ENCODE measurements at places on chromosomes 6 and 20.

DNA sequence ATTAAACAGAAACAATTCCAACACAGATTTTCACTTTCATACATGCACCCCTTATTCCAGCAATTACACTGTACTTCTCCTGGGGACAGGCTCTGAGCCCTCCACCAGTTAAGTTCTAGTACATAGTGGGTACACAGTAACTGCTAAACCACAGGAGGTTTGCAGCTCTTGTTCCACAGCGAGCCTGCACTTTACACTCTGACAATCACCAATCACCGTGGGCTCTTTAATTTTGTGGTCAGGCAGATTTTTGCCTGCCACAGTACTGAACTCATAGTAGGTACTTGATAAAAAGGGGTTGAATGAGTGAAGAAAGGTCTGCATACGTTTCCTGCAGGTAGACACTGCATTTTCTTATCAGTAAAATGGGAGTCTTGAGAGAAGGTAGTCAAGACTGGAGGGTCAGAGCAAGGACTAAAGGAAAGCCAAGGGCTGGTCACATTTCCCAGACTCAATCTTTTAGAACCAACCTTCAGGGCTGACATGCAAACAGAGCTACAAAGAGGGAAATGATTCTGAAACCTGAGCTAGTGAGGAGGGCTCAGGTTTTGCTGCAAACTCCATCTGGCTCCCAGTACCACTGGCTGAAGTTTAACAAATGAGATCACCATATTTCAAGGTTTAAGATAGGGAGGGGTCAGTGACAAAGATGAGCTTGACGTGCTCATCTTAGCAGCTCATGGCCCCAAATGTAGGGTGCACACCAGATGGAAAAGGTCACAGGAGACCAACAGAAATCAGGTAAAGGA lies 404.6 kb downstream of the BTBD9 start:
- DNase-seq: no peak

DNA sequence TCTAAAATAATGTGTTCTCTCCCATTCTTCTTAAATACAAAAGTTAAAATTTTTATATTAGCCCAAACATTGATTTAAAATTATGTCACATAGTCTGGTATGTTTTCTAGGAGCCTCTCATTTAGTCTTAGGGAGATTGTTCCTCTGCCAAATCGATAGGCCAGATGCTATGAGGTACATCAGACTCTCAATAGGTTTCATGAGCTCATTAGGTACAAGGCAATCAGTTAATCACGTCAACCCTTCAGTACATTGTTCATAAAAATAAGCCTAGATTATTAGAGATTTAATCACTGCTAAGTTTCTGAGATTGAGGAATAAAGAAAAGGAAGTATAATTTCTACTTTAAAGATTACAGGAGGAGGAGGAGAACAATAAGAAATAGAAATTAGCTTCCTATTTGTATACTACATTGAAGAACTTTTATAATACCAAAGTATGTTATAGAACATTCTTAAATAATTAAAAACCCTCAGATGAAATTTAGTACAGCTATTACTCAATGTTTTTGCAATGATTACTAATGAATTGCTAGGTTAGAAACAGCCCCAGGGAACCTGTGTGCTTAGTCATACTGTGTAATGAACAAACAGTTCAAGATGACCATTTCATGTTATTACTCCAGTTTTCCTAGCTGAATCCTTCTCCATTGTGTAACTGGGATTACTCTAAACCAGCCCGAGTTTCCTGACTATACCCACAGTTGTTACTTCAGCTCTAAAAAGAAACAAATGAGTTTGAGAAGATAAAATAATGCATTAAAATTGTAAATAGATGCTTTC lies 117.0 kb downstream of the BMP5 start:
- DNase-seq: no peak

DNA sequence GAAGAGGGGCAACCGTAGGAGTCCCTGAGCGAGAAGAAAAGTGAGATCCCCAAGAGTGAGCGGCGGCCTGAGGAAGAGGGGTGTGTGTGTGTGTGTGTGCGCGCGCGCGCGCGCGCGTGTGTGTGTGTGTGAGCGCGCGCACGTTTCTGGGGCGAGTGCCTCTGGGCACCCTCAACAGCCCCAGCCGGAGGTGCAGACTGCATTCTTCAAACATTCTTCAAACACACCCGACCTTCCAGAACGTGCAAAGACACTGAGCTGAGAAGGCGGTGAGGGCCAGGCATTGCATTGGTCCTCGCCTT lies 76.2 kb upstream of the FOXP4 start:
- DNase-seq: no peak

DNA sequence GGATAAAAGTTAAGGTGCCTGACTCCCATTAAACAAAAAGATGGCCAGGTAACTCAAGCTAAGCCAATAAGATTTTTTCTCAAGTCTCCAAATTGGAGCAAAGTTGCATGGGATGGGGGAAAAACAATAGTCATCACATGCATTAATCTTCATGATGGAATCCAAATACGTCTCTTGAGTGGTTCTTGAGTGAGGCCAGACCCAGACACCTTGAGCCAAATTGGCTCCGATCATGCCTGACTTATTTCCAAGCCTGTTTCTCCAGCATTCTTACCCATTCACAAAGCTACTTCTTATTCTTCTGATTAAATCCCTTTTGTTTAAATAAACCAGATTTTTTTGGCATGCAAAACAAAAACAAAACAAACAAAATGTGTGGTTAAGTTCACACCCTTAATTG lies 420.3 kb upstream of the NRSN1 start:
- no peak for DNase-seq

DNA sequence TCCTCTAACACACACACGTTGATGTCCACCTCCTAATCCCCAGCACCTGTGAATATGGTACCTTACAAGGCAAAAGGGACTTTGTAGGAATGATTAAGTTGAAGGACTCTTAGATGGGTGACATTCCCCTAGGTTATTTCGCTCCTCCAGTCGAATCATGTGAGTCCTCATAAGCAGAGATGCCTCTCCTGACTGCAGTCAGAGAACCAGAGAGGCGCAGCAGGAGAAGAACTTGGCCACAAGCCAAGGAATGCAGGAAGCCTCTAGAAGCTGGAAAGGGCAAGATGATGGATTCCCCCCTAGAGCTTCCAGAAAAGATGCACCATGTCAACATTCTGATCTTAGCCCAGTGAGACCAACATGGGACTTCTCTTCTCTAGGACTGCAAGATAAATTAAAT lies 133.1 kb upstream of the PTPRT start:
- no peak for DNase-seq

- no peak for DNase-seq
Measured at GRCh38 chr6:136412410-136412809, 122.8 kb upstream of the BCLAF1 start.
